ENCODE measurements at places on chromosomes 7 and 10.

DNA sequence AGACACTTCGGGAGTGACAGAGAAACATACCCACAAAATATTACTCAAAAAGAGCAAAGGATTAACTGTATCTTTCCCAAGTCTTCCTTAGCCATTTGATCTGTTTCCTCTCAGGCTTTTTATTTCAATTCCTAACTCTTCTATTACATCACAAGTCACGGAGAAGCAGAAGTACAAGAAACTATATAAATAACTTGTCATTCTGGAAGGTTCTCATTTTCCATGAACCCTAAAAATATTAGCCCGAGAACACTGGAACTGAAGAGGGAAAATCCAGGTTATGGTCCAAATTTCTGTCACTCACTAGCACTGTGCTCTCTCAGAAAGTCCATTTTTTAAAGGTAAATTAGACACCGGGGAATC, 98.0 kb downstream of the GRB10 start:
- DNase-seq = no peak

- DNase-seq = no peak
Measured at GRCh38 chr7:76009672-76010600, 15.5 kb upstream of the TMEM120A start.

DNA sequence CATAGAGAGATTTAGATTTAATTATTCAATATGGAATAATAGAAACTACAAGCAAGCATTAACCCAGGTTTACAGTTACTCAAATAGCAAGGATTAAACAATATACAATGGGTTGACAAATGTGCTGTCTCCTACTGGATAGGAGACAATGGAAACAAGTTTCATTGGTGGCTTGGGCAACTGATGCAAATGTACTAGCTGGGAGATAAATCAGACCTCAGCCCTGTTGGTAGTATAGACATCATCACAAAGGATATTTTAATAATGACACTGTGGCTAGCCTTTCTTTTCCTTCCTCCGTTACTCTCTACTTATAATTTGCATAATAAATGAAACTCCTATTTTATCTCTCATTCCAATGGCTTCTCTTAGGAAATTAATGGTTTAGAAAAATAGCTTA, 96.5 kb upstream of the DKK1 start:
- DNase-seq = no peak

DNA sequence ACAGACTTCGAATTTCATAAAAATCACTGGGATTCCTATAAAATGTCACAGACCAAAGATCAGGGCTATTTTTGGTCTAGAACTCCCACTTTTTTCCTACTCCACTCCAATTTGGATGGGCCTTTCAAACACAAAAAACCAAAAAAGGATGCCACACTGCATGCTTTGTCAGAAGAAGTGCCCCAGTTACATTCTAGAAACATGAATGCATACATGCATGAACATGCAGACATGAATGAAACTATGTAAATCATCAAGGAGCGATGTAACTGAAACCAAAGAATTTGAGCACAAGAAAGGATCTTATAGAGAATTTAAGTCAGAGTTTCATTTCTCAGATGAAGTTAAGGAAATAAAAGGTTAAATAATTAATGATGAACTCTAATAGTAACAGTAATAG, 31.8 kb upstream of the FAM133B start:
- DNase-seq = no peak

- no peak for DNase-seq
Measured at GRCh38 chr10:17808971-17809841, at the start of gene MRC1. TSS of gene MRC1 (plus strand) at chr10:17809348. CDS start at chr10:17809466, 118 bp downstream.

DNA sequence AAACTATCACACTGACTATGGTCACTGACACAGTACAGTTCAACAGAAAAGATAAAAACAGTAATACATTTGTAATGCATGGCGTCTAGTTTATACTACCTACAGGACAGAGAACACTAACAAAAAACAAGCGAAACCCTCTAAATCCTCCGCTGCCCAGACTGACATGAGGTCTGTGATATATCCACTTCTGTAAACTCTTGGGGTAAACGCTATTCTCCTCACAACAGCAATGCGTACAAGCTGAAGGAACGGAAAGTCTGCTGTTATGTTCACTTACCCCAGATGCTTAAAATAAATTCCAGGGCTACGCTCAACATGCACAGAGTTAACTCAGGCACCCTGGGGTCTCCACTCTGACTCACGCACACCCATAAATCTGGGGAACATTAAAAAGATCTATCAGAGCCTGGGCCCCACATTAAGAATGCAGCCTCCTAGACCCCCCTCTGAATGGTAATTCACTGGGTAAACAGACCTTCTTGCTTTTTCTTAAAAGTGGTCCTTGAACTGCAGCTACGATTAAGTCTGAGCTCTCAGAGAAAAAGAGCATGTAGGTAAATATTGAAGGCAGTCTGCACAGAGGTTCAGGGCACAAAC, 105.6 kb downstream of the CTBP2 start:
- DNase-seq = no peak

DNA sequence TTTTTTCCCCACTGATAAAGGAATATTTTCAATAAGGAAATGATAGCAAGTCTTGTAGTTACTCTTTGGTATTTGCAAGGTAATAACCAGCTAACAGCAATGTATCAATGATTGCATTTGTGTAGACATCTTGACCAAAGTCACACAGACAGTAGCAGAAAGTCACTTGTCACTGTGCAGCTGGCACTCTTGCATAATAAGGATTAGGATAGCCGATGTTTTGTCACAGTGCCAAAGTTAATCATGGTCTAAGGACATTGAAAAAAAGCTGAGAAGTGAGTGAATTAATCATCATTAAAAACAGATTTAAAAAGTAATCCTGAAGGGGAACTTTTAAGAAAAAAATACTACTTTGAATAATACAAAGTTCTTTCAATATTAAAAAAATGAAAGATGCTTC, 834.3 kb upstream of the C7orf33 start:
- DNase-seq = no peak

DNA sequence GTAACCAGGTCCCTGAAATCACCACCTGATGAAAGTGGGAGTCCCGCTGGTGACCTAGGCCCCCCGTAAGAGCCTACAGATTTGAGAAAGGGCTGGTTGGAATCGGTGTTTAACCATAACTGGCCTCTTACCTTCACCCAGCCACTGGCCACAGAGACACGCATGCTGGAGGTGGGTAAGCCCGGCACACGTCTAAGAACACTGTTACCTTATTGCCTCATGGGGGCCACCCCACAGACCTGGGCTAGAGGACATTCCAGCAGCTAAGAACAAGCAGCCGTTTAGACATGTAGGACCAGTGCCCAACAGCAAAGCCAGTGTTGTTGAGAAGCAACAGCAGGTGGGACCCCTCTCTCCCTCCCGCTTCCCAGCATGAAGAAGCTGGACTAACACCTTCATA, 2.5 kb upstream of the GDF2 start:
- no peak for DNase-seq

Measured in activated CD4-positive, alpha-beta T cell treated with anti-CD3 and anti-CD28 coated beads for 4 hours (primary cell).